ENCODE measurements at places on chromosomes 2 and 18.
A peak's percentile ranks its signal among the peaks of the same experiment; 100 is the strongest.

GRCh38 chr2:28084564-28084963 is 194.0 kb downstream of the BABAM2 start:
- no peak for DNase-seq

DNA sequence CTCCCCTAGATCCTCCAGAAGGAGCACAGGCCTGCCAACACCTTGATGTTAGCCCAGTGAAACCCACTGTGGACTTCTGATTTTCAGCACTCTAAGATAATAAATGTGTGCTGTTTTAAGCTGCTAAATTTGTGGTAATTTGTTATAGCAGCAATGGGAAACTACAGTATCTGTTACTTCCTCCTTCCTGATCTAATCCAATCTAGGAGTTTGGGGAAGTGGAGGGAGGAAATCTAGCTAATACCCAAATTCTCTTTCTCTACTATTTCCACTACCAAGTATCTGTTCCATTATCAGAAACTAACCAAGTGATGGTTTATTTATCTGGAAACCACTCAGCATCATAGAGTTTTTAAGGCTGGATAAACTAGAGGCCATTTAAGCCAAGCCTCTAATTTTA is 64.9 kb downstream of the AFF3 start:
- DNase-seq, result no peak

DNA sequence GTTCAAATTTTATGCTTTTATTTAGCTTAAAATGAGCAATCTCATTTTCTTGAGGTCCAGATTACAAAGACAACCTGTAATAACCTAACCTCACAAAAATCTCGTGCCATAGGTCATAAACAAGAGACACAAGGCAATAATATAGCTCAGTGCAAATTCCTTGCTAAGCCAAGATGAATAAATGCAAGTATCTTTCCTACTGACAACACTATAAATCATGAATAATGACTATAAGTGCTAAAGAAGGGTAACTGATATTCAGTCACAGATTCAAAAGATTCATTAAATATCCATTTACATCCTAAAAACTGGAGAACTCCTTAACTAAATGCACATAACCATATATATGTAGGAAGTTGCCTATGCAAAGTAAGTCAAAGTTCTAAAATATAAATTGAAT is 1641.6 kb downstream of the LRP1B start:
- DNase-seq, result no peak

GRCh38 chr18:47417807-47418206 is 166.3 kb upstream of the SKOR2 start:
- no peak for DNase-seq

DNA sequence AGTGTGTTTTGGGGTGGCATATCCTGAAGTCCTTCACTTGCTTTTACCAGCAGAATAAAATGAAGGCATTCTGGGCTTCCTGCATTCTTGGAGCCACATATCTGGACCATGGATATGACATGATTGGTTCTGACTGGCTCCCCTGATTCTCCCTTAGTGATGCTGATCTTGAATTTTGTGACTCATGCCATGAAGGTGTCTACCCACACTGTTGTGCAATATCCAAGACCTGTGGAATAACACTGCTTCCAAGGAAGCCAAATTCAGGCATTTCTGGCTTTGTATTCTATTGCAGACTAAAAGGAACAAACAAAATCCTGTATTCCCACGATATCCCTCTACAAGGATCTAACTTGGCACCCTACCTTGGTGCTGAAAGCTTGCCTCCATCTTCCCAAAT is 125.8 kb downstream of the LYPD6B start:
- no peak for DNase-seq

- no peak for DNase-seq
Measured at GRCh38 chr2:32711219-32711618, 83.4 kb downstream of the TTC27 start.

DNA sequence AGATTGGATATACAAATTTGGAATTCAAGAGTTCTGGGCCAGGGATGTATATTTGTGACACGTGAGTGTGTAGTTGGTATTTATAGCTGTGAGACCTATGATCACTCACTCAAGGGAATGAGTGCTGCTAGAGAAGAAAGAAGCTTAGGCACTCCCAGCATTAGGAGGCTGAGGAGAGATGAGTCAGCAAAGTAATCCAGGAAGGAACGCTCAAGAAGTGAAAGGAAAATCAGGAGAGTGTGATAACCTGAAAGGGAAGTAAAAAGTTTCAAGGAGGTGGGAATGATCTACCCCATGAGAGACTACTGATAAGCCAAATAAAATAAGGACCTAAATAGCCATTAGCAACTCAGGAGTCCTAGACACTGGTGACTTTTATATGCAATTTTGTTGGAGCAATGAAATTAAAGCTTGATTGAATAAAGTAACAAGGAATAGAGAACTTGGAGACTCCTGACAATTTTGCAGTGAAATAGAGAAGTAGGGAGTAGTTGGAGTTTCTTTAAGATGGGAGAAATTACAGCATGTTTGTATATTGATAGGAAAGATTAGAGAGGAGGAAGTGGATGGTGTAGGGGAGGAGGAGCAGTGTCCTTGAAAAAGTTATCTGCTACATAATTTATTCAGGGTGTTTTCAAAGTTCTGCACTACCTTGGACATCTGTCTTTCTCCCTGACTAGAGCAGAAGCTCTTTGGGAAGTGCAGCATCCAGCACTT is 89.9 kb downstream of the UBE2E3 start:
- no peak for DNase-seq

DNA sequence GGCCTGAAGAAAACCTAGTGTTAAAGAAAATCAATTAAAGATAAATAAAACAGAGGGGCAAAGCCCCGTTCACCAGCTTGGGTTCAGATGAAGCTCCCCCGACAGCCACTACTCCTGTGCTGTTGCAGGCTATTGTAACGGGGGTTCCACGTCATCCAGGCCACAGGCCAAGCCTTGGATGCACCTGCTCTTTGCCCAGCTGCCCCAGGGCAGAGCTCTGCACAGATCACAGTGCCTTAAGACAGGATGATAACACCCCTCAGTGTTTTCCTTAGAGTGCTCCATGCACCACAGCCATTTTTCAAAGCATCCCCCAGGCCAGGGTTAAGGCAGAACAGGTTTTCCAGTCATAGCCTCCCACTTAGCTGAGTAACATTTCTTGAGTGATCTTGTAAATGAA is 32.0 kb downstream of the FASTKD2 start:
- DNase-seq, result no peak

DNA sequence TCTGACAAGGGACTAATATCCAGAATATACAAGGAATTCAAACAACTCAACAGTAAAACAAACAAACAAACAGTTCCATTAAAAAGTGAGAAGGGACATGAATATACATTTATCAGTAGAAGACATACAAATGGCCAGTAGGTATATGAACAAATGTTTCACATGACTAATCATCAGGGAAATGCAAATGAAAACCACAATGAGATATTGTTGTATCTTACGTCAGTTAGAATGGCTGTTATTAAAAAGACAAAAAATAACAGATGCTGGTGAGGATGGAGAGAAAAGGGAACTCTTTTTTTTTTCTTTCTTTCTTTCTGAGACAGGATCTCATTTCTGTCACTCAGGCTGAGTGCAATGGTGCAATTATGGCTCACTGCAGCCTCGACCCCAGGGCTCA is 175.5 kb downstream of the CAMKMT start:
- no peak for DNase-seq

DNA sequence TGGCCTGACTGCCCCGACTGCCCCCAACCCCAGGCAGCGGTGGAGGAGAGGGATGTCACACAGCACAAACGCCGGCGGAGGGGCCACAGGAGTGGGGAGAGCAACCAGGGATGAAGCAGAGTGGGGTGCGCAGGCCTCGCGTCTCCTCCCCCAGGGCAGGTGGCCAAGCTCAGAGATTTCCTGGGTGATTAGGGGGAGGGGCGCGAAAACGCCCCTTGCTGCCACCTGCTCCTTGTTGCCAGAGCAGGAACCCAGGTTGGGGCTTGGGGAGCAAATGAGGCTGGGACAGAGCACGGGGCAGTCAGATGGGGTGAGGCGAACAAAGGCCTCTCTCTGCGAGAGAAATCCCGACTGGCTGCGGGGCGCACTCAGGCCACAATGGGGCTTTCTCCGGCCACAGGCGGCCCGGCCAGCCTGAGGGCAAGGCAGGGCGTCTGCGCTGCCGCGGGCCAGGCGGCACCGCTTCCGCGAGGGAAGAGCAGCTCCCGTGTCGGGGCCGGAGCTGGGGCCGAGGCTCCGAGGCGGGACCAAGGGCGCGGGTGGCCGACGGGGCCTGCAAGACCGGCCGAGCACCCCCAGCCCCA is 11.5 kb downstream of the TEX44 start:
- DNase-seq, result peak; percentile 50

DNA sequence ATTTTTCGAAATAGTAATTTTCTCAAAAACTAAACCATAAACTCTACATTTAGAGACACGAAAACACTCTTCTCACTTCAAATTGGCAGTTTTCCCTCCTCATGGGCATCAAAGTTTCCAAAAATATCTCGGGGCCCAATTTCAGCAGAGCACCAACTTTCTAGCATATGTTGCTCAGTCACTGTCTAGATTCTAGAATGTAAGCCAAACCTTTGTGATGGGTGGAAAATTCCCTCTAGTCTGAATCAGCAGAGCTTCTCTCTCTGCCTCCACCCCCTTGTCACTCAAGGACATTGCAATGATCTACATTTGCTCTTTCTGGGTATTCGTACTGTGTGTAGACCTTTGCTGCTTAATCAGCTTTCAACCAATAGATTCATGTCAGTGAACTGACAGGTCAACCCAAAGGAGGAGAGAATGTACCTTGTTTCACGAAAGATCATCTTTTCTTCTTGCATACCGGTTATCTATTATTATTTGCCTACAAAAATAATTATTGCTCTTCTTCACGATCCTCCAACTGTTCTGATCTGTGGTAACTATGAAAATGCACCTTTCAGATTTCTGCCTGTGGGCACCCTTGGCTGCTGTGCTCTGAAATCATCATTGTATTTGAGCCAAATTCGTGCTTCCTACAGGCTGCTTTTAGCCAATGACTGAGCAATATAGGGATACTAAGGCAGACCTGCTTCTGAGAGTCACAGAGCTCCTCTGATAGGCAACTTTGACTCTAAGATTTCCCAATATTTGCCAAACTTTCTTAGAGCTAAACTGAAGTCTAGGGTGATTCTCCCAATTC is 38.7 kb upstream of the GLS start:
- DNase-seq, result peak; percentile 53

DNA sequence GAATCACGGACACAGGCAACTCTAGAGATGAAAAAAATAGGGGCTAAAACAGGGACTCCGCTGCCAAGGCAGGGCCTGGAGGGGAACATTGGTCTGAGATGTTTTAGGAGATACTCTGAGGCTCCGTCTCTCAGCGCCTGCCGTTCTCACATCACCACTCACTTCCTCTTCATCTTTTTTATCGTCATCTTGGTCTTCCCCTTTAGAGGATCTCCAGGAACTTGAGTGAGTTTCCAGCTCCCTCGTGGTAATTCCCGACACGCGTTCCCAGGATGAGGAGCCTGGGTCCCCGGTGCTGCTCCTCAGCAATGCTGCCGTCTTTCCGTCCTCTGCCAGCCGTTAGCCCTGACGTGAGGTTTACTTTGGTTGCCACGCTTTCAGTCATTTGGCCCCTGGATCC is 16.1 kb downstream of the MLPH start:
- DNase-seq, result no peak

- DNase-seq, result peak; percentile 84
Measured at GRCh38 chr2:96174251-96175144, 29.3 kb upstream of the DUSP2 start.

GRCh38 chr2:186881660-186882059 is 32.7 kb upstream of the ZSWIM2 start:
- no peak for DNase-seq

DNA sequence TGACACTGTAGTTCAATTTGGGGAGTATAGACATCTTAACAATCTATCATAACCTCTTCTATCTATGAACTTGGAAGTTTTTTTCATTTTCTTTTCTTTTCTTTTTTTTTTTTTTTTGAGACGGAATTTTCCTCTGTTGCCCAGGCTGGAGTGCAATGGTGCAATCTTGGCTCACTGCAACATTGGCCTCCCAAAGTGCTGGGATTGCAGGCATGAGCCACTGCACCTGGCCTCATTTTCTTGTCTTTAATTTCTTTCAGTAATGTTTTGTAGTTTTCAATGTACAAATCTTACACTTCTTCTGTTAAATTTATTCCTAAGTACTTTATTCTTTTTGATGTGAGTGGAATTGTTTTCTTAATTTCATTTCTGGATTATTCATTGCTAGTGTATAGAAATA is 14.6 kb downstream of the ASAP2 start:
- DNase-seq, result no peak

DNA sequence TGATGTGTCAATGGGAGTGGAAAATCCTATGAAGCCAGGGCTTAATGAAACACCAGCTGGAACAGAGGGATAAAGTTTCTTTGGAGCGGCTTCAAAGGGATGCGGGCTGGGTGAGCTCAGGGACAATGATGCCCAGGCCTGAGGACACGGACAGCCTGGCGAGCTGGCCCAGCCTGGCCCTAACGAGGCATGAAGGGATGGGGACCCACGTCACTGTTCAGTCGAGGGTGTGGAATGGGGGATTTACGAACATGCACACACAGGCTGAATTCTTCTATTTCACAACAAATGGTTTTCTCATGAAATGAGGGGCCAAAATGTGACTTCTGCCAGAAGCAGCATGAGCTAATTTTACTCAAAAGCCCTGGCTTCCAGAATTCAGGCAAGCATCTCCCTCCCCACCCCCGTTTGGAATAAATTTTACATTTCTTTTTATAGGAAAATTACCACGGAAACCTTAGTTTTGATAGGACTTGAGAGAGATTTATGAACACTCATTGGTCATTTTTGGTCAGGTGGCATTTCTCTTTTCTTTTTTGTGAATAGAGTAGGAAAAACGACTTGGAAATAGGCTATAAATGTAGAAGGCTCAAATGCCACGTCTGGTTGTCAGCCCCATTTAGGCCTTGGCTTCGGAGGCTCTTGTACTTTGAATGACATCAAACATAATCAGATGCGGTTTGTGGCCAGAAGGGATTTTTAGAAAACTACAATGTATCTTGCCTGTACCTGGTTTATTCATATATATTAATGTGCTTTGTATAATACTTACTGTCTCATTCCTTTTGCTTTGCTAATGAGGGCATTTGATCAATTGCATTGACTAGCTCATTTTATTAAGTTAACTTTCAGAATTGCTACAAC is 893.8 kb upstream of the CELF4 start:
- DNase-seq, result no peak

DNA sequence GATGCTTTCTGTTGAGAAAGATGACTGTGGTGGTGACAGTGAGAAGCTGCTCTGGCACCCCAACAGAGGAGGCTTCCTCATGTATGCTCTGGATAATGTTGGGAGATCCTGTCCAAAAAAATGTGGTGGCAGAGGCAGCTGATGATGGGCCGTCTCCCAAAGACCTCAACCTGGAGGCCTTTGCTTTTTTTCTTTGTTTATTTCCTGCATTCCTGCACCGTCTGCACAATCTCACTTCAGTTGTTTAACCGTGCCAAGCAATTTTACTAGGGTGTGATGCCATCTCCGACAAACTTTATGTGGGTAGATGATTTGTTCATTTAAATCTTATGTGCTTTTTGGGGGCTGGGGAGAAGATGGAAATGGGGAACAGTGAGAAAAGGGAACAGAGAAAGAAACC is 62.2 kb upstream of the IGFBP5 start:
- DNase-seq, result no peak

DNA sequence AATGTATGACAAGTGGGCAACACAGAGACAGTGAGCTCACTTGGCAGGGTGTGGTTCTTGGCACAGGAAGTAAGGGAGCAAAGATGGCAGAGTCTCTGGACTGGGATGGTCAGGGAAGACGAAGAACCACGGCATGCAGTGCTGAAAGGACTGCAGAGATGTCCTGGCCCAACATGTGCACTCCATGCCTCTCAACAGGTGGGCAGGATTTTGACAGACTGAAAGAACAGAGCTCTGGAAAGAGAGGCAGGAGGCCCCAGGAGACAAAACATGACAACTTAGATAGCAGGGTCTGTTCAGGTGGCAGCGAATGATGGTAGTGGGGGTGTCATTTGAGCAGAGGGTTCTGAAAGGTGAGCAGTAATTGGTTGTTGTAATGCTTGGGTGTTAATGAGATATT is 180.3 kb downstream of the FHOD3 start:
- DNase-seq, result no peak
